Activated effector memory CD4-positive, alpha-beta T cell treated with Interleukin-2 at 50 U/mL for 16 hours (primary cell): ENCODE measurements at places on chromosomes 1 and 21.

DNA sequence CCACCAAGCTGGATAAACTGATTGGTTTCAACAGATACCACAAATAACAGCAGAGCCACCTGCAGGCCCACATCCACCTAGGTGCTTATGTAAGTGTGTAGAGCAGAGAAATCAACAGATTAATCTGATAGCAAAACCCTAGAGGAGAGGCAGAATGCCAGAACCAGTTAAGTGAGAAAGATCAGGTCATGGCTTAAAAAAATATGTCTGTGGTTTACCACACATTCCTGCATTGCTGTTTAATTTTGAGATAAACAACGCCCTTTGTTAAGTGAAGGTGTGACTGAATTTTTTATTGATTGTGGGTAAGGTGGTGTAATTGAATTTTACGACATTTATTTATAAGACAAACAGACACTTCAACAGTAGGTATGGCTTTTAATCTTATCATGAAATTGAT, 21.2 kb downstream of the CRNN start:
- DNase-seq: no peak

DNA sequence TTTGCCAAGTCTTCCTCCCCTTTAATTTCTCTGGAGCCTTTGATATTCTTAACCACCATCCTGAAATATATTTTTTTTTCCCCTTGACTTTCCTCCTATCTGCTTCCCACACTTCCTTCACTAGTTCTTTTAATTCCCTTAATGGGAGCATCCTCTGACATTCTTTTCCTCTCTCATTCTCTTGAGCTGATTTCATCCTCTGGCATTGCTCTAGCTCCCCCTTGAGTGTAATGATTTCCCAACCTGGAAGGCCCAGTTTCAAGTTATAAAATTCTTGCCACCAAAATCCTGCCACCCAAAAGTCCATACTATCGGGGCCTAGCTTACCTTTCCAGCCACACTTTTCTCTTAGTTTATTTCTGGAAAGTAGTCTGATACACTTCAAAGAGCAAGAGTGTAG, 39.5 kb upstream of the UBE2U start:
- no peak for DNase-seq

DNA sequence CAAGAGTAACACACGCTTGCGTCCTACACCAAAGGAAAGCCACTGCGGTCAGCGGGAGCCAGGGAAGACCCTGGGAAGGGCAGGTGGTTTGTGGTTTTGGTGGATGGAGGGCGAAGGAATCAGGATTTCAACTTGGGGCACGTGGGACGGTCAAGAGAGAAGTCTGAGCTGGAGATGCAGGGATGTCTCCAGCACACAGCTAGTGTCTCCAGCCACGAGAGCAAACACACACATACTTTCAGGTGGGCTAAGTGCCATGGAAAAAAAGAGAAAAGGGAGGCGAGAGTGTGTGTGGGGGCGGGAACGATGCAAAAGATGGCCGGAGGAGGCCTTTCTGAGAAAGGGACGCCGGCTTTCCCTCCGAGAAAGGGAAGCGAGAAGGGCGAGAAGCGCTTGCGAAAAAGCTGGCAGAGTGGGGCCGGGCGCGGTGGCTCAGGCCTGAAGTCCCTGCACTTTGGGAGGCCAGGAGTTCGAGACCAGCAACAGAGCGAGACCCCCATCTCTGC, 1.4 kb upstream of the SRRM1 start:
- no peak for DNase-seq

DNA sequence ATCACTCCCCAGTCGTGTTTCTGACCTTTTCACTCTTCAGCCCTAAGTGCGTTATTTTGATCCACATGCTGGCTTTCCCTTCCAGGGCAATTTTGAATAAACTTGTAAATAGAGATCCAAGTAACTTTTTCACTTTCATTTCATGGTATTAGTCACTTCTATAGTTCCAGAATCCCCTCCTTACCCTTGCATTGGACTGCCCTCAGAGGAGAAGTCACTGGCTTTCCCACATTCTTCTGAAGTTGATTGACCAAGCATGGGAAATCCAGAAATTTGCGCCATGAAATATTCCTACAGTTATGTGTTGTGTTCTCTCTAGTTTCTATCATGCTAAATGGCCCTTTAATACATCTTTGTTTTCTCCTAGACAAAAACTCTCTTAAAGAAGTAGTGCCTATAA, 177.3 kb upstream of the GORAB start:
- no peak for DNase-seq

DNA sequence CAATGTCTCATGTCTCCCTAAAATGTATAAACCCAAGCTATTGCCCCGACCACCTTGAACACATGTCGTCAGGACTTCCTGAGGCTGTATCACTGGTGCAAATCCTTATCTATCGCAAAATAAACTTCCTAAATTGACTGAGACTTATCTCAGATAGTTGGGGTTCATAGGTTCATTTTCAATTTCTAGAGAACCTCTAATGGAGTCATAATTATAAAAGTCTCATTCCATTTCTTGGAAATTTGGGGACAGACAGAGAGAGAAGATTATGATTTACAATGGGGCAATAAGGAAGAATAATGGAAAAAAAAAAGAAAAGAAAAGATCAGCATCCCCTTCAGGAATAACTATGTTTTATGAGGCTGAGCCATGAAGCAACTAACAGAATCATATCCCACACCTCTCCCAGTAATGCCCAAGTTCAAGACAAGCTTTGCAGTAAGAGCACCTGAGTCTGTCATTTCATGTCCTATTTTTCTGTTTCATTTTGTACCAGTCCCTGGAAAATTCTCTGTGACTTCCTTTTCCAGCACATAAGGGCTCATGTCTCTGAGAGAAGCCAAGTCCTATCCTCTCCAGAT, 70.0 kb upstream of the ETS2 start:
- DNase-seq: no peak

- no peak for DNase-seq
These were observed at the start of gene S100A1 for GRCh38 chr1:153627715-153628626. Gene S100A1 (plus strand): TSS chr1:153628434. CDS start chr1:153630522, 2,088 bp downstream.

DNA sequence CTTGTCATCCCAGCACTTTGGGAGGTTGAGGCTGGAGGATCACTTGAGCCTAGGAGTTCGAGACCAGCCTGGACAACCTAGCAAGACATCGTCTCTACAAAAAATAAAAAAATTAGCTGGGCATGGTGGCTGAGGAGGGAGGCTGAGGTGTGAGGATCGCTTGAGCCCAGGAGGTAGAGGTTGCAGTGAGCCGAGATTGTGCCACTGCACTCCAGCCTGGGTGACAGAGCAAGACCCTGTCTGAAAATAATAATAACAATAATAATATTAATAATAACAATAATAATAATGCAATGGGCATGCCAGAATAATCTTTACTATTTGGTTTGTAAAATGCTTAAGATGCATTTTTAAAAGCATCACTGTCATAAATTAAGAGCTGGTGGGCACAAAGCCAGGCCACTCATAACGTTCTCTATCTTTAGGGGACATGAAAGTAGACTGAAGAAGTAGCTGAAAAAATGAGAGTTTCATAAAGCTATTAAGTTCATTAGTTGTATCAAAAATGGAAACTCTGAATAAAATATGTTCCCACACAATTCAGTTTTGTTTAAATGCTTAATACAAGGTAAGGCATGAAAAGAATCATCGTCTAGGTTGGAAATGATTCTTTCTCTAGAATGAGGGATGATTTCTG, 51.6 kb upstream of the ITPKB start:
- no peak for DNase-seq

- no peak for DNase-seq
These were observed 266.2 kb downstream of the LMO4 start for GRCh38 chr1:87594736-87595383.
